ENCODE measurements at places on chromosomes 5 and 9. TPM values are rescaled to one million over a fixed set of nuclear protein-coding genes. Genes with fewer than 3 reads are reported as not detected.

Gene SLCO6A1
- total RNA-seq, result not detected

Gene ANKRD55
- total RNA-seq, result not detected

Gene FUT7
- not detected for total RNA-seq

Gene PAEP
- total RNA-seq, result not detected

Gene PCA3
- total RNA-seq, result not detected

Gene WNK2
- total RNA-seq, result not detected

Gene ODF2
- total RNA-seq, result 37.9 TPM

Gene MVB12B
- total RNA-seq, result 5.5 TPM

Gene HAVCR1
- total RNA-seq, result not detected

Gene ZDHHC12
- total RNA-seq, result 65.1 TPM

Gene SPINK13
- total RNA-seq, result not detected

Gene NCS1
- total RNA-seq, result 33.0 TPM

- peak; percentile 54 for DNase-seq
These were observed 245.1 kb upstream of the MEF2C start for GRCh38 chr5:89128092-89128491.

GRCh38 chr5:146589028-146589345 lies 73.0 kb upstream of the GPR151 start:
- DNase-seq, result no peak

- DNase-seq, result no peak
These were observed 8.8 kb upstream of the NEK6 start for GRCh38 chr9:124248960-124249359.

- no peak for DNase-seq
These were observed 3.9 kb downstream of the VDAC1 start for GRCh38 chr5:134000696-134001453.

- DNase-seq, result no peak
These were observed 51.9 kb upstream of the NMUR2 start for GRCh38 chr5:152456815-152457443.

GRCh38 chr5:73950441-73950873 lies 324.5 kb downstream of the ARHGEF28 start:
- DNase-seq, result peak; percentile 49

GRCh38 chr5:144328494-144328893 lies 157.8 kb downstream of the KCTD16 start:
- DNase-seq, result no peak

DNA sequence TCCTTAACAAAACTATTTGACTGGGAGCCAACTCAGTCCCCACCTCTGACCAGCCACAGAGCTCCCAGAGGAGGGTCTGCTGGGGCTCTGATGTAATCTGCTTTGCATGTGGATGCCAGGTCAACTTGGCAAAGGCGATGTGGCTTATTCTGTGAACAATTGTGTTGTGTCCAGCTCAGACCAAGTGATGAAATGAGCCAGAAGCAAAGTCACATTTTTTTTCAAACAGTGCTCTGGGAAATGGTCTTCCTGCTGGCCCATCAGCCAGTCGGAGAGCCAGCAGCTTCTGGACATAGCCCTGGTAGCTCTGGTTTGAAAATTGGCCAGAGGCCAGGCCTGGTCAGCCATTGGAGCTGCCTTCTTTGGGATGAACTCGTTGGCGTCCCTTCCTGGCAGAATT lies 86.5 kb downstream of the ANGPTL2 start:
- peak; percentile 41 for DNase-seq

DNA sequence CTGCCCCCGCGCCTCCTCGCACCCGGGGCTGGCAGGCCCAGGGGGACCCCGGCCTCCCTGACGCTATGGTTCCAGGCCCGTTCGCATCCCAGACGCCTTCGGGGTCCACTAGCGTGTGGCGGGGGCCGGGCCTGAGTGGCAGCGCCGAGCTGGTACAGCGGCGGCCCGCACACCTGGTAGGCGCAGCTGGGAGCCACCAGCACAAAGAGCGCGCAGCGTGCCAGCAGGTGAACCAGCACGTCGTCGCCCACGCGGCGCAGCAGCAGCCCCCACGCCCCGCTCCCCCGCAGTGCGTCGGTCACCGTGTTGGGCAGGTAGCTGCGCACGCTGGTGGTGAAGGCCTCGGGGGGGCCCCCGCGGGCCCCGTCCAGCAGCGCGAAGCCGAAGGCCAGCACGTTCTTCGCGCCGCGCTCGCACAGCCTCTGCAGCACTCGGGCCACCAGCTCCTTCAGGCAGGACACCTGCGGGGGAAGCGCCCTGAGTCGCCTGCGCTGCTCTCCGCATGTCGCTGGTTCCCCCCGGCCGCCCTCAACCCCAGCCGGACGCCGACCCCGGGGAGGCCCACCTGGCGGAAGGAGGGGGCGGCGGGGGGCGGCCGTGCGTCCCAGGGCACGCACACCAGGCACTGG lies 548 bp downstream of the TERT start:
- DNase-seq, result no peak

- peak; percentile 78 for DNase-seq
These were observed 31.1 kb downstream of the MORN5 start for GRCh38 chr9:122190597-122191381.

GRCh38 chr5:146644831-146645230 lies 128.8 kb upstream of the GPR151 start:
- no peak for DNase-seq

GRCh38 chr5:122076050-122076461 lies 2.0 kb downstream of the LOX start:
- peak; percentile 68 for DNase-seq

- DNase-seq, result no peak
These were observed 40.3 kb upstream of the KIF2A start for GRCh38 chr5:62265648-62266112.

- peak; percentile 90 for DNase-seq
These were observed 290.2 kb upstream of the RGMB start for GRCh38 chr5:98483301-98483685.

DNA sequence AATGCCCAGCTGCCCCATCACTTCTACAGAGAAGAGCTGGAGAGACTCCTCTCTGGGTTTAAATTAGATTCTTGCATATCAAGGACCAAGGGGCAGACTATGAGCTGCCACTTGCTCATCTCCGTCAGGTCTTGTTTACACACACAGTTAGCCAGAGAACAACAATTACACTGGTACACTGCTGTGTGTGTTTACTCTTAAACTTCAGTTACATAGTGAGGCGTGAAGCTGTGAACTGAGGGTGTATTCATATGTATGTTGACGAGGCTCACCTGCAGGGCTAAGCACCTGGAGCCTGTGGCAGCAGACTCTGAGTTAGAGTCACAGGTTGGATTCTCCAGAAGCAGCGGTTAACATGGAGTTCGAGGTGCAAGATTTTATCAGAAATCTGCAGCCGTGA lies 155.4 kb upstream of the ANKH start:
- DNase-seq, result no peak

- no peak for DNase-seq
These were observed 240.9 kb downstream of the TRPM3 start for GRCh38 chr9:70880535-70880934.

DNA sequence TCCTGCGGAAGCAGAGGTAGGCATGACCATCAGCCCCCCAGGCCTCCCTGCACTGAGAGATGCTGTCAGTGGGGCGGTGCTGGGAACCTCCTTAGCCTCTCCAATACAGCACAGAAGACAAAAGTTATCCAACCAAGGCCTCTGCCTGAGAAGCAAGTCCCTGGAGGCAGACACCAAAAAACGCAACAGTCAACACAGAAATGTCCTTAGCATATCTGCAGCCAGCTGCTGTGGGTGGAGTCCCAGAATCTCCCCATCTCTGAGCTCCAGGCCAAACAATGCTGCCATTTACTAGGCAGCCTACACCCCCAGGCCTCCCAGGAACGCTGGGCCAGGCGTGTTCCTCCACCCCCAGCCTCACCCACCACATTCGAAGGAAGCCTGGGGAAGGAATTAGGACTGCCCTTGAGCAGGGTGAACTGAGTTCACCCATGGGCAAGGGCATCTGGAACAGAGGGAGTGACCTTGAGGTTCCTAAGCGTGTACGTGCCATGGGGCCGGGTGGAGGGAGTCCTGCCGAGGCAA lies 43.7 kb downstream of the STK10 start:
- DNase-seq, result peak; percentile 33

GRCh38 chr5:93874080-93874479 lies 132.7 kb upstream of the POU5F2 start:
- DNase-seq, result peak; percentile 76

- DNase-seq, result peak; percentile 30
These were observed 180.4 kb upstream of the ACTBL2 start for GRCh38 chr5:57662991-57663390.

DNA sequence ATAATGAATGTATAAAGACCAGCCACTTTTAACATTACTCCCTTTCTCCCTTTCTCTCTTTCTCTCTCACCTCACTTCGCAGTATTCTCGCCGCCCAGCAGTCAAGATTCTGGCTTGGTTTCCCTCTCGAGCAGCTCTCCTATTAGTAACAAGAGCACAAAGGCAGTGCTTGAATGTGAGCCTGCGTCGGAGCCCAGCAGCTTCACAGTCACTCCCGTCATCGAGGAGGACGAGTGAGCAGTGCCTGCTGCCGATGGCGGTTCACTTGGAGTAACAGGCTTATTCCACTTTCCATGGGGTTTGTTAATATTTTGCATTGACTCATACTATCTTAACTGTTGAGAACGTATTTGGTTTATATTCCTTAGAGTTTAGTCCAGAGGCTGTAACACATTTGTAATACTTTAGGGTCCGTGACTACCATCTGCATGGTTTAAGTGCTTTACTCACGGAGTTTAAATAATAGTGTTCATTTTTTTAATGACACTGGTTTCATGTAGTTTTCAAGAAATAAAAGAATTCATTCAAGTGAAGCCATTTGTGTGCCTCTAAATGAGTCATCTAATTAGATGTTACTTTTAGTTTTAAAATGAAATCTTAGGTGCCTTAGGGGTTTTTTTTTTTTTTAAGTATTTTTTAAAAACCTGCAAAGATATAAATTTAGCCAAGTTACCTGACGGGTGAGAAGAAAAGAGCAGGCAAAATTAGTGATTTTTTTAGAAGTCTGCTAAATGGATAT lies 8.4 kb upstream of the DMRT3 start:
- peak; percentile 19 for DNase-seq

DNA sequence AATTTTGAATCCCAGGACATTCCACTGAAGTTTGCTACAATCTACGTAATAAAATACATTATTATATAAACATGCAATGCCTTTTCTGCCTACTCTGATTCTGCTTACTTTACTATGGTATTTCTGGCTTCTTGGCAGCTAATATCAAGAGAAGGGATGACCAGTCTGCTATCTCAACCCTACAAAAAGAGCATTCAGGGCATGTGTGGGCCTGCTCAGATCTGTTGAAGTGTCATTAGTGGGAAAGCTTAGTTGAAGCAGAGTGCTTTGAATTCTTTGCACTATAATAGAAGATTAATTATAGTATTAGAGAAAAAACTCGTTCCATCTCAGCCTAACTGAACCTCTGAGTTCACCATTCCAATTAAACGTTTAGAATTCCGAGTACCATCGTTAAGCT lies 339.5 kb upstream of the ISL1 start:
- no peak for DNase-seq

DNA sequence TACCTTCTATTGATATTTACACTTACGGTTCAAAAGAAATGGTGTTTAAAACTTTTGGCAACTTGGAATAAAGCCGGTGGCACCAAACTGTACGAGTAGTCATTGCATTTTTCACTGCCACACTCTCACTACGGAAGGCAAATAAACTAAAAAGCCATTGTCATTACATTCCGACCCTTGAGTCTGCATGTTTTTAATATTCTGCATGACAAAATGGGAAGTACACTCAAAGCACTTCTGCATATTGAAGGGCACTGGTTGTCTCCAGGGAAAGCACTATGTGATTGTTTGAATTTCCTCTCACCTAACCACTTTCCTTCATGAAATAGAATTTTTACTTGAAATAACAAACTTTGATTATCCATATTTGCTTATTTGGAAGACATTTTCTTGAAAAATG lies 426.3 kb downstream of the CETN3 start:
- no peak for DNase-seq

DNA sequence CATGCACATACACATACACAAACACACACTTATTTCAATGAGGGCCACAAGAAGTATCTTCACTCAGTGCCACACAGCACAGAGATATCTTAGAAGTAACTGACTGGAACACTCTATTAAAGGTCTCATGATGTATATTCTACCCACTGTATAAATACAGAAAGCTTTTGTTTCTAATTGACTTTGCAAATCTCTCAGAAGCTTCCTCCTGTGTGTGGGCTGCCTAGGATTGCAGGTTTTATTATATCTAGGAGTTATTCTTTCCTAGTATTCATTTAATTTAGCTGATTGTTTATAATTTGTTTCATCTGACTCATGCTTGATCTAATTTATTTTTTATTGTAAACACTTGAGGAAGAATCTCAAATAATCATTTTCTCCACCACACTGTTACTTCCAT lies 262.4 kb upstream of the ACTBL2 start:
- no peak for DNase-seq

- DNase-seq, result no peak
These were observed 86.1 kb downstream of the ZNF354C start for GRCh38 chr5:179146277-179146676.

GRCh38 chr5:148860599-148860998 lies 34.2 kb downstream of the ADRB2 start:
- peak; percentile 10 for DNase-seq

- peak; percentile 32 for DNase-seq
These were observed 530.0 kb downstream of the SEMA5A start for GRCh38 chr5:9015937-9016270.

DNA sequence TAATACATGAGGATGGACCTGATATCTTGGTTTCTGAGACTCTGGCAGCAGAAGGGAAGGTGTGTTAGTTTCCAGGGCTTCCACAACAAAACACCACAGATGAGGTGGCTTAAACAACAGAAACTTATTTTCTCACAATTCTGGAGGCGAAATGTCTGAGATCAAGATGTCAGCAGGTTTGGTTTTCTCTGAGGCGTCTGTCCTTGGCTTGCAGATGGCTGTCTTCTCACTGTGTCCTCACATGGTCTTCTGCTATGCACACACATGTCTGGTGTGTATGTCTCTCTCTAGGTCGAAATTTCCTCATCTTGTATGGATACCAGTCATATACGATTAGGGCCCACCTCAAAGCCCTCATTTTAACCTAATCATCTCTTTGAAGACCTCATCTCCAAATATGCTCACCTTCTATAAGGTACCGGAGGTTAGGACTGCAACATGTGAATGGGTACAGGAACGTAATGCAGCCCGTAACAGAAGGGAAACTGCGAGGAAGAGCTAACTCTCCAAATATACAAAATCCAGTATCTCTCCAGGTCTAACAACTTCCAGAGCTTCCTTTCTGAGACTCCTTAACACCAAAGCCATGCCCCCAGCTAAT lies 139.8 kb upstream of the SMARCA2 start:
- no peak for DNase-seq

- peak; percentile 61 for DNase-seq
These were observed 534.7 kb downstream of the CDH10 start for GRCh38 chr5:24110004-24110615.

DNA sequence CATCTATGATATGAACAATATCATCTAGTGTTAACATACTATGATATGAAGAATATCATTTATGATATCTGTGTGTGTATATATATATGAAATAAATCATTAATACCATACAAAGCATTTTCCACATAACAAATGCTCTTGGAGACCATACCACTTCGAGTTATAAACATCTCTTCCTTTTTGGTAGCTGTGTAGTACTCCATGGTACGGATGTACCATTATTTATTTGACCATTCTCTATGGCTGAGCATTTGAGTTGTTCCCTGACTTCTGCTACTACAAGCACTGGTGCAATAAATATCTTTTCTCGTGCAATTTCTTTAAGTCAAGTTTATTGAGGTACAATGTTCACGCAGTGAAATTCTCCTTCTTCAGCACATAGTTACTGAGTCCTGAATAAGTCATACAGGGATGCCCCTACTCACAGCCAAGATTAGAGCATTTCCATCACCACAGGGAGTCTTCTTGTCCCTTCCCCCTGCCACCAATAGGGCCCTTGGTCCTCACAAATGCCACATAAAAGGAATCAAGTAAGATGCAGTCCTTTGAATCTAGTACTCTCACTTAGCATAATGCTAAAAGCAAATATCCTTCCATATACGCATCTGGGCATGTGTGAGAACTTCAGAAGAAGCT lies 75.2 kb upstream of the SLC25A48 start:
- no peak for DNase-seq
